Brain (organoid and tissue), 16 donors: ENCODE measurements at places on chromosomes 3 and 15. TPM values are rescaled to one million over a fixed set of nuclear protein-coding genes. Genes with fewer than 3 reads are reported as not detected.

The CISH gene
- 2.2 TPM for polyA plus RNA-seq

The GRIP2 gene
- polyA plus RNA-seq = 0.54 TPM

The BCL2A1 gene
- not detected for polyA plus RNA-seq

The CYP8B1 gene
- polyA plus RNA-seq = not detected

The TGM5 gene
- polyA plus RNA-seq = not detected

The ZPLD1 gene
- not detected for polyA plus RNA-seq

The SKOR1 gene
- polyA plus RNA-seq = 0.49 TPM

The KCNMB3 gene
- not detected for polyA plus RNA-seq

The C3orf22 gene
- polyA plus RNA-seq = not detected

The APOD gene
- 673 TPM for polyA plus RNA-seq

The ANKRD63 gene
- not detected for polyA plus RNA-seq

The VIPR1 gene
- polyA plus RNA-seq = 6.2 TPM

The MESD gene
- polyA plus RNA-seq = 17.9 TPM

The MYEF2 gene
- 39.3 TPM for polyA plus RNA-seq

The LRTM1 gene
- polyA plus RNA-seq = not detected

The GP9 gene
- polyA plus RNA-seq = not detected

The WNT5A gene
- polyA plus RNA-seq = 0.34 TPM

The ABI3BP gene
- 4.3 TPM for polyA plus RNA-seq

The LARP6 gene
- polyA plus RNA-seq = 52.1 TPM

The MUC13 gene
- not detected for polyA plus RNA-seq

The LRRIQ4 gene
- polyA plus RNA-seq = not detected

The ADGRG7 gene
- not detected for polyA plus RNA-seq

The MGLL gene
- 58.2 TPM for polyA plus RNA-seq

The LRRC3B gene
- polyA plus RNA-seq = 4.8 TPM

The PPP1R14D gene
- 0.66 TPM for polyA plus RNA-seq

The NLGN1 gene
- 6.3 TPM for polyA plus RNA-seq

The ANKDD1A gene
- polyA plus RNA-seq = 3.8 TPM

The DCLK3 gene
- 0.88 TPM for polyA plus RNA-seq

The MKRN2OS gene
- not detected for polyA plus RNA-seq

The CLASP2 gene
- 30.3 TPM for polyA plus RNA-seq

The MYO5C gene
- 1.1 TPM for polyA plus RNA-seq

The GOLGA8Q gene
- not detected for polyA plus RNA-seq

The MFGE8 gene
- polyA plus RNA-seq = 66.4 TPM

The MAPKBP1 gene
- polyA plus RNA-seq = 11.0 TPM
